A549 treated with AZD2906 at 1 μM for 4 hours (cell line): ENCODE measurements at places on chromosomes 3 and 15. TPM values are rescaled to one million over a fixed set of nuclear protein-coding genes. Genes with fewer than 3 reads are reported as not detected.

Gene TEX55
- 0.08 TPM in 1 of 5 replicates, not detected in the others for total RNA-seq

Gene KIF23
- total RNA-seq, result 65.7 to 96.3 TPM (median 74.7 TPM) in 5 replicates

Gene TM6SF1
- 0.09 to 0.13 TPM (median 0.10 TPM) in 4 of 5 replicates, not detected in the other for total RNA-seq

Gene ABI3BP
- 0.93 to 2.0 TPM (median 1.6 TPM) in 5 replicates for total RNA-seq

Gene TLR9
- 0.03 to 0.05 TPM (median 0.04 TPM) in 3 of 5 replicates, not detected in the others for total RNA-seq
